ENCODE measurements at places on chromosomes 4 and X. TPM values are rescaled to one million over a fixed set of nuclear protein-coding genes. Genes with fewer than 3 reads are reported as not detected.

GRCh38 chrX:43666311-43666912, 10.3 kb downstream of the MAOA start:
- no peak overlapping the region for H3K4me3 ChIP-seq
- DNase-seq: no peak
- H3K4me1 ChIP-seq: no peaks in the 10 kb centered on the region
- H3K27ac ChIP-seq: no peak overlapping the region
- H3K36me3 ChIP-seq: no peaks in the 10 kb centered on the region
- no peaks in the 10 kb centered on the region for H3K27me3 ChIP-seq

The GIMD1 gene
- total RNA-seq: not detected

The PGAM4 gene
- not detected for total RNA-seq

GRCh38 chr4:64883087-64883807, 474.0 kb upstream of the TECRL start:
- DNase-seq: no peak
- H3K36me3 ChIP-seq: no peaks in the 10 kb centered on the region
- no peaks in the 10 kb centered on the region for H3K4me1 ChIP-seq
- no peak overlapping the region for H3K27ac ChIP-seq

DNA sequence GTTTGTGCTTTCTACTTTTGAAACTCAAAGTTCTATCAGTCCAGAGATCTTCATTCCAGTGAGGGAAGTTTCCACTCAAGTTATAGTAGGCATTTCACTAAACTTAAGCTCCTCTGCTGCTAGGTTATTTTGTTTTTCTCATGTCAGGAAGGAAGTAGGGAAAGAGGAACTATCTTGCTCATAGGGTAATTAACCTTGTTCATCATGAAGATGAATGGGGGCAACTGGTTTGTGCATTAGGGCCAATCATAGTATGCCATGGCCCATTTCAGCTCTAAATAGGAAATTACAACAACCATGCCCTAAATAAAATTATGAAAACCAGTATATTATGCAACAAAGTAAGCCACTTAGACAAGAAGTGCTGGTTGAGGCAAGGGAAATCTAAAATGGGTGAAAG, 804.7 kb upstream of the NDST4 start:
- no peaks in the 10 kb centered on the region for H3K36me3 ChIP-seq
- no peak for DNase-seq
- no peak overlapping the region for H3K27ac ChIP-seq
- H3K27me3 ChIP-seq: no peaks in the 10 kb centered on the region
- H3K4me3 ChIP-seq: no peak overlapping the region

DNA sequence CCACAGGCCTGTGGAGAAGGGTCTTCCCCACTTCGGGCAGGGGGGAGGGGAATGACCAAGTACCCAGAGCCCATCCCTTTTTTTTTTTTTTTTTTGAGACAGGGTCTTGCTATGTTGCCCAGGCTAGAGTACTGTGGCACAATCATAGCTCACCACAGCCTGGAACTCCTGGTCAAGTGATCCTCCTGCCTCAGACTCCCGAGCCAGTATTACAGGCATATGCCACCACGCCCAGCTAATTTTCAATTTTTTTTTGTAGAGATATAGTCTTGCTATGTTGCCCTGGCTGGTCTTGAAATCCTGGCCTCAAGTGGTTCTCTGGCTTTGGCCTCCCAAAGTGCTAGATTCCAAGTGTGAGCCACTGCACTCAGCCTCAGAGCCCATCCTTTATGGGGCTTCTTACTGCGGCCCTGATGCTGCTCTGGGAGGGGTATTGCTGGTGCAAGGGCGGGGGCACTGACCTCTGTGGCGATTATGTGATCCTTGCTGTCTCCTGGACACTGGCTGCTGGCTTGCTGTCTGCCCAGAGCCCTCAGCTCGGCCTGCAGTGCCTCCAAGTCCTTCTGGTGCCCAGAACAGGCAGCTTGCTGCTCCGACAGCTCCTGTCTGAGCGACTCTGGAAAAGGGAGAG, 32.9 kb downstream of the MED28 start:
- no peaks in the 10 kb centered on the region for H3K36me3 ChIP-seq
- H3K4me3 ChIP-seq: no peak overlapping the region
- DNase-seq: no peak
- H3K4me1 ChIP-seq: no peaks in the 10 kb centered on the region
- H3K27ac ChIP-seq: no peak overlapping the region

The FGF5 gene
- total RNA-seq: 0.32 TPM

GRCh38 chr4:105280338-105281123, 133.9 kb downstream of the TET2 start:
- H3K36me3 ChIP-seq: peaks cover 19% of the 10 kb centered on the region
- DNase-seq: no peak
- H3K4me3 ChIP-seq: no peak overlapping the region
- no peaks in the 10 kb centered on the region for H3K4me1 ChIP-seq
- no peak overlapping the region for H3K27ac ChIP-seq
- no peaks in the 10 kb centered on the region for H3K27me3 ChIP-seq

DNA sequence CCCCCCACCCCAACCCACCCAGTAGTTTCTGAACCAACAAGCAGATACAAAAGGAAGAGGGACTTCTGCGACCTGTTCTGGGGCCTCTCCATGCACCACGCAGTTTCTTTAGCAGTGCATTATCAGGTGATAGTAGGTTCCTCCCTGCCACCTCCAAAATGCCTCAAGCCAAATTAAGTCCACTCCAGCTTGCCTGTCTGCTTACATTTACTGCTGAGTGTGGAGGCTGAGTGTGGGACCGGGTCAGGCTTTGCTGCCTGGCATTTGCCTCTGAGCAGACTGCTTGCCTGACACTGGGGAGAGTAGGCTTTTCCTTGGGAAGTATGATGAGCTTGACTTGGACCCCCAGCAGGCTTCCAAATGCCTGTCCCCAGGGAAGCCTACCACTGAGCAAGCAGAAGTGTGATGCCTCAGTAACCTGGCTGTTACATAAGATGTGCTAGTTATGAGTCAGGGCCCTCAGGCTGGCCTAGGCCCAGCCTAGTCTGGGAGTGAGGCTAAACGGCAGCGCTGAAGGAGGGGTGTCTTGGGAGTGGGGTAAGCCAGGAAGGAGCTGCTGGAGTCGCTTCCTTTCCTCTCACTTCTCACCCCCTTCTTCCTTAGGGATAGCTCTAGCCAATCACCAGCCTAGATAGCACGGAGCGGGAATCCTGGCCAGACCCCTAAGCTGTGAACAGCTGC, 9.0 kb downstream of the TSC22D3 start:
- no peak overlapping the region for H3K4me3 ChIP-seq
- H3K27ac ChIP-seq: no peak overlapping the region
- no peaks in the 10 kb centered on the region for H3K4me1 ChIP-seq
- peaks cover 46% of the 10 kb centered on the region for H3K27me3 ChIP-seq

The LONRF3 gene
- total RNA-seq: 3.1 TPM

The NIPAL1 gene
- 3.4 TPM for total RNA-seq

DNA sequence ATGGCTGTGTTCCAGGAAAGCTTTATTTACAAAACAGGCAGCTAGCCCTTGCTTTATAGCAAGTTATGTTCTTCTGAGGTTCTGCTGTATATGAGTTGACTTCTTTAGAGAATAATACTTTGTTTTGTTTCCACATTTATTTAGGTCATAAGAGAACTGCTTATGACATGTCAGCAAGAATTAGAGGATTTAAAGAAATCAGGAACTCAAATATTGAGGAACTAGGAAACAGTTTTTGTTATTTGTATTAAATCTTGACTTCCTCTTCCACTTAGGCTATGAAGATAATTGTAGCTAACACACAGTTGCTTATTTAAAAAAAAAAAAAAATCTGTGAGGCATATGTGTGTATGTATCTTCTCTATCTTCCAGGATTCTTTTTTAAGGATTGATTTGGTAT, 14.3 kb downstream of the ZRSR2 start:
- peaks cover 31% of the 10 kb centered on the region for H3K36me3 ChIP-seq
- H3K4me1 ChIP-seq: no peaks in the 10 kb centered on the region
- no peaks in the 10 kb centered on the region for H3K27me3 ChIP-seq
- no peak overlapping the region for H3K4me3 ChIP-seq

- DNase-seq: no peak
- H3K27me3 ChIP-seq: no peaks in the 10 kb centered on the region
- H3K27ac ChIP-seq: no peak overlapping the region
Measured at GRCh38 chrX:17787557-17787956, 50.3 kb downstream of the SCML1 start.

GRCh38 chr4:3067473-3068001, 6.8 kb downstream of the HTT-AS start:
- no peak overlapping the region for H3K4me3 ChIP-seq
- H3K27ac ChIP-seq: no peak overlapping the region
- no peaks in the 10 kb centered on the region for H3K4me1 ChIP-seq
- no peaks in the 10 kb centered on the region for H3K36me3 ChIP-seq
- H3K27me3 ChIP-seq: no peaks in the 10 kb centered on the region
- DNase-seq: no peak

DNA sequence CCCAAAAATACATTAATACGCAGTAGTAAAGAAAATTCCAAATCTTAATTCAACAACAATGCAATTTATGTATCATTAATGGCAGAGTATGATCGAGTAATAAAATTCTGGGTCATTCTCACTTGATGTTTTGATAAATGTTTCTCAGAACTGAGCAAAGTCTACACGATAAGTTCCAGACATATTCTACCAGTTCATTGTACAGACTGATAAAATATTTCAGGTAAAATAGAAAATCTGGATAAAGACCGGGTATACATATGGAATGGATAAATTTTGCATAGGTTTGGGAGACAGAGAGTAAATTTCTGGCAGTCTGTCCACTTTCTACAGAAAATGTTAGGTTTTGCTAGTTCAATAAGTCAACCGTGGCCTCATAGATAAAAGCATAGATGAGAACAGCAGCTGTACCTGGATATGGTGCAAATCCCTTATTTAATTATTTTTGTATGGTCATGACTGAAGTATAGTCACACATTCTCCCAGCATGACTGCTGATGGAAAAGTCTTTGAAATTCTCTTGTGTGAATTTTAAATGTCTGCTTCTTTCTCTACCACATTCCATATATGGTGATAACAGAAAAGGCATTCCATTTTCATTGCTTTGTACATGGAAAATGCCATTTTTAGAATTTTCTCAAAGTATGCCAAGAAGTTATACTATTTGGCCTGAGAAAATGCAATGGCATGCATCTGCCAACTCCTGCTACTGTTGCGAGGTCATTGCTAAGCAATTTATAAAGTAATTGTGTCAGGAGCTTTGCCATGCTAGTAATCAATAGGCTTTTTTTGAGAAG, 301.9 kb upstream of the ARSJ start:
- DNase-seq: no peak
- H3K4me3 ChIP-seq: no peak overlapping the region
- no peak overlapping the region for H3K27ac ChIP-seq
- no peaks in the 10 kb centered on the region for H3K36me3 ChIP-seq
- H3K4me1 ChIP-seq: no peaks in the 10 kb centered on the region
- no peaks in the 10 kb centered on the region for H3K27me3 ChIP-seq

GRCh38 chr4:155371432-155372043, 5.2 kb downstream of the MAP9 start:
- H3K4me1 ChIP-seq: no peaks in the 10 kb centered on the region
- DNase-seq: no peak
- H3K36me3 ChIP-seq: peaks cover 9% of the 10 kb centered on the region
- no peaks in the 10 kb centered on the region for H3K27me3 ChIP-seq

The STATH gene
- total RNA-seq: not detected

The UCHL1 gene
- total RNA-seq: 595 TPM

The OTC gene
- total RNA-seq: not detected

- H3K4me3 ChIP-seq: peak overlapping the region; percentile 65
- H3K27me3 ChIP-seq: no peaks in the 10 kb centered on the region
- peak overlapping the region; percentile 93 for H3K27ac ChIP-seq
- H3K4me1 ChIP-seq: peaks cover 3% of the 10 kb centered on the region
Measured at GRCh38 chrX:46953597-46953996, 41.4 kb downstream of the JADE3 start.

GRCh38 chrX:133989490-133989889, 4.1 kb upstream of the GPC3 start:
- no peak overlapping the region for H3K4me3 ChIP-seq
- H3K27ac ChIP-seq: no peak overlapping the region
- no peaks in the 10 kb centered on the region for H3K36me3 ChIP-seq

The CTAG1B gene
- total RNA-seq: not detected

GRCh38 chr4:81032771-81033684, 2.5 kb downstream of the BMP3 start:
- H3K27ac ChIP-seq: no peak overlapping the region
- no peaks in the 10 kb centered on the region for H3K4me1 ChIP-seq
- no peak overlapping the region for H3K4me3 ChIP-seq

GRCh38 chr4:149910604-149911350, 95.1 kb upstream of the IQCM start:
- no peak overlapping the region for H3K4me3 ChIP-seq
- H3K27ac ChIP-seq: no peak overlapping the region
- no peaks in the 10 kb centered on the region for H3K36me3 ChIP-seq
- H3K4me1 ChIP-seq: no peaks in the 10 kb centered on the region
- no peak for DNase-seq

DNA sequence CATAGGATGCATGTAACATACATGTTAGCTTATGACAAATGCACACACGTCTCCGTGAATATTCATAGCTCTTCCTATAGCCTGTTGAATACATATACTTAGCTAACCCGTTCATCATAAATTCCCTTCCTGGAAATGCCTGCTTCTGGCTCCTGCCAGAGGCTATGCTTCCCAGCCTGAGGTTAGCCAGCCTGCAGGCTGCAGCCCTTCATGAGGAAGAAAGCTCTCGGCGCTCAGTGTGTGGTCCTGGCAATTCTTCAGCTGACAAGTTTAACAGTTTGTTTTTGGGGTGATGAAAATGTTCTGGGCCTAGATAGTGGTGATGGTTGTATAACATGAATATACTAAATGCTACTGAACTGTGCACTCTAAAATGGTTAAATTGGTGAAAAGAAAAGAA, 48.8 kb upstream of the MAN2B2 start:
- no peak overlapping the region for H3K4me3 ChIP-seq
- DNase-seq: no peak
- H3K27ac ChIP-seq: no peak overlapping the region
- H3K36me3 ChIP-seq: no peaks in the 10 kb centered on the region
- no peaks in the 10 kb centered on the region for H3K27me3 ChIP-seq
- peaks cover 23% of the 10 kb centered on the region for H3K4me1 ChIP-seq

DNA sequence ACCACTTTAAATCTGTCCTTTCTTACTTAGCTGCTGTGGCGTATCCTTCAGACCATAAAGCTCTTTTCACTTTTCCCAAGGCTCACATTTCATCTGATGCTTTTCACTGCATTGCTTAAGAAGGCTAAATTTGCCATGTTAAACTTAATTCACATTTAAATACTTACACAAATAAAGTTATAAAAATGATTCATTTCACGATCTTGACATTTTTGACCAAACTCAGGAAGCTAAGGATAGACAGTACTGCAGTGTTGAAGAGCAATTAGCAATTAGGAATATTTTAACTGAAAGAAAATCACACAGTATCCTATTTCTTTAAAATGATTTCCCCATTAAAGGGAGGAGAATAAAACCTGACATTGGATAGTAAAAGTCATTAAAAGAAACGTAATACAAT, 1038.6 kb downstream of the STPG2 start:
- H3K27me3 ChIP-seq: no peaks in the 10 kb centered on the region
- no peak overlapping the region for H3K4me3 ChIP-seq
- DNase-seq: no peak
- no peaks in the 10 kb centered on the region for H3K4me1 ChIP-seq
- H3K27ac ChIP-seq: no peak overlapping the region

DNA sequence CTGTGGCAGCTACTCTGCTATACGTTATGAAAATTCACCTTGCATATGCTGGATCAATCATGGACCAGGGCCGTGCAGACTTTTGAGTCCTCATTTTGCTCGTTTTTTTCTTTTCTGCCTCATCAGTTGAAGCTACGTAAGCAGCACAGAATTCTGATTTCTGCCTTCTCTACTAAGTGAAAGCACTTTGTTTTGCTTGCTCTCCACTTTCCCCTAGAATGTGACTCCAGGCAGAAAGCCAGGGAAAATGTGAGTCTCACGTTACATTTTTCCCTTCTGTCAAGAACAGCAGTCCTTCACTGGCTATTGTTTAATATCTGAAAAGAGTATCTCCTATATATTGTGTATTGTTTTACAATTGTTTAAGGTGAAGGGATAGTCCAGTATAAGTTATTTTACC, 1840.1 kb downstream of the PCDH7 start:
- H3K4me1 ChIP-seq: no peaks in the 10 kb centered on the region
- H3K36me3 ChIP-seq: no peaks in the 10 kb centered on the region
- no peak overlapping the region for H3K4me3 ChIP-seq
- no peak for DNase-seq
- no peaks in the 10 kb centered on the region for H3K27me3 ChIP-seq
